ENCODE measurements at places on chromosomes 3 and 15. TPM values are rescaled to one million over a fixed set of nuclear protein-coding genes. Genes with fewer than 3 reads are reported as not detected.

PIAS1 gene
- total RNA-seq, result 53.5 TPM

ISLR gene
- total RNA-seq, result 52.0 TPM

BSN gene
- total RNA-seq, result under 0.01 TPM

KLHL6 gene
- 2.4 TPM for total RNA-seq

MFAP1 gene
- total RNA-seq, result 12.1 TPM

NLGN1 gene
- 7.3 TPM for total RNA-seq

NEO1 gene
- 12.7 TPM for total RNA-seq

GLDN gene
- 44.3 TPM for total RNA-seq

MUC20 gene
- 8.3 TPM for total RNA-seq

ZXDC gene
- total RNA-seq, result 27.5 TPM

SLC6A1 gene
- 2.3 TPM for total RNA-seq

GPR62 gene
- not detected for total RNA-seq

SERPINI2 gene
- total RNA-seq, result 1.3 TPM

SUSD5 gene
- total RNA-seq, result 2.0 TPM

NUP210 gene
- 9.9 TPM for total RNA-seq

KLF13 gene
- total RNA-seq, result 99.0 TPM

PLA2G4E gene
- total RNA-seq, result not detected
